ENCODE measurements at places on chromosomes 5 and 9.

DNA sequence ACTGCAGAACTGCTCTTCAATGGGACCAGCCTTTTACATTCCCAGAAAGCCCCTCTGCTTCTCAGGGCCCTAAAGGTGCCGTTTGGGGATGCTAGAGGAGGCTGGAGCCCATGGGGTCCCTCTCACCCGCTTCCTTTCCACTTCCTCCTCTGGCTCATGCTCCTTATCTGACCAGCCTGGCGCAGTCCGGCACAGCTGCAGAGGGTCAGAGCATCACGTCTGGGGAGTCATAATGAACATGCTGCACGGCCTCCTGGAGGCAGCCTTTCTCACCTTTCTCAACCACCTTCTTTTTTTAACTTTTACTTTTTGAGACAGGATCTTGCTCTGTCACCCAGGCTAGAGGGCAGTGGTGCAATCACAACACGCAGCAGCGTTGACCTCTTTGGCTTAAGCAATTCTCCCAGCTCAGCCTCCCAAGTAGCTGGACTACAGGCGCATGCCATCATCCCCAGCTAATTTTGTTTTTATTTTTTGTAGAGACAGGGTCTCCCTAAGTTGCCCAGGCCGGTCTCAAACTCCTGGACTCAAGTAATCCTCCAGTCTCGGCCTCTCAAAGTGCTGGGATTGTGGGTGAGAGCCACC lies 15.1 kb upstream of the TCF7 start:
- no peak for DNase-seq

DNA sequence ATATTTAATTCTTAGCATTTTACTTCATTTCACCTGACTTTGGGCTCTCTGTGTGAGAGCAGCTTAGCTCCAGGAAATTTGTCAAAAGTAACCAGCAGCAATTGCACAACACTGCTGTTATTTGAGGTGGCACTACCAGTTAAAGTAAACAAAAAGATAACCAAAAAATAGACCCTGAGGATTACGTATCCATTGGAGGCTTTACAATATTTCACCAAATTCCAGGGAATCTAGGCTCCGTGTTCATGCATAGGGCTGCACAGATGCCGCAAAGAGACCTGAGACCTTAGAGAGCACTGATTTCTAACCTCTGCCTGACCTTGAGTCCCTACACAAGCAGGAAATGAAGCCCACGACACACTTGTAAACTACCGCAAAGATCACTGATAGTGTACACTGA lies 1392.7 kb upstream of the CDH6 start:
- no peak for DNase-seq

DNA sequence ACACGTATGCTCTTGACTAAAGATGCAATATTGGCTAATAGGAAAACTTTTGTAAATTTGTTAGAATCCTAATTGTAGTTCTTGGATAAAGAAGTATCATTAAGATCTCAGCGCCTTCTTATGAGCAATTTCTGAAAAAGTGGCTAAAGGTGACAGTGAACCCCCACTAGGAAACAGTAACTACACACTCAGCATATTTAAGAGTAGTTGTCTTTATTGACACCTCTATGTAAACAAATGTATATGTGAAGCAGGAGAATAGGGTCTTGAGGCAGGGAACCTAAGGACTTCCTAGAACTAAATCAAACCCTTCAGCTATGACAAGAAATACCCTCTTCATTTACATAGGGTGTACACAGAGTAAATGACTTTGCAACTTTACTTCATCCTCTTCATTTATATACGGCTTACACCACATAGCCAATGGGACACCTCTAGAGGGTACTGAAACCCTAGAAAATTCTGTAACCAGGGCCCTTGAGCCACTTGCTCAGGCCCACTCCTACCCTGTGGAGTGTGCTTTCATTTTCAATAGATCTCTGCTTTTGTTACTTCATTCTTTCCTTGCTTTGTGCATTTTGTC lies 2.8 kb downstream of the NIPSNAP3A start:
- no peak for DNase-seq

DNA sequence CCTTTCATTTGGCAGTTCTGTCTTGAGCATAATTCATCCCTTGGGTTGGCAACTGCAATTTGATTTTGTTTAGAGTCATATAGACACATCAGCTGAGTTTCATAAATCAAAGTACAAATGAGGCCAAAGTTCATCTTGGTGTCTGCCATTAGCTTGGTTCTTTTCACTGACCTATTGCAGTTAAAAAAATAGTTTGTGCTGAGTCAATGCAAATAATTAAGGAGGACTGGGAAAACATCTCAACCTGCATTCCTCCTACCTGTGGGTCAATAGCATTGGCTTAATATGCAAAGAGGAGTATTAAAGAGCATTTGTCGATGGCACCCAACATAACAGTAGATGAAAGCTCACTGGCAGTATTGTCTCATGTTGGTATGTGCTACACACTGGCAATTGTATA lies 1.6 kb downstream of the PKD2L2 start:
- no peak for DNase-seq

GRCh38 chr9:34628656-34629490 lies at the start of gene ARID3C:
ARID3C (minus strand) TSS chr9:34629066; CDS start chr9:34628014, 1,052 bp downstream.
- no peak for DNase-seq

Measured in memory B cell (primary cell).